ENCODE measurements at places on chromosomes 16 and 17.
A peak's percentile ranks its signal among the peaks of the same experiment; 100 is the strongest.

GRCh38 chr16:79864032-79864780 is 263.7 kb upstream of the MAF start:
- no peak for DNase-seq

- DNase-seq = no peak
Observed at GRCh38 chr17:63124536-63124935, 158.5 kb downstream of the TANC2 start.

GRCh38 chr16:27341549-27341948 is 27.8 kb downstream of the IL4R start:
- no peak for DNase-seq

GRCh38 chr17:47205419-47205963 is 3.7 kb upstream of the MYL4 start:
- DNase-seq = no peak

- no peak for DNase-seq
Observed at GRCh38 chr16:12220766-12221165, 244.2 kb downstream of the SNX29 start.

- no peak for DNase-seq
Observed at GRCh38 chr17:37848690-37849616, 75.3 kb upstream of the TBC1D3K start.

DNA sequence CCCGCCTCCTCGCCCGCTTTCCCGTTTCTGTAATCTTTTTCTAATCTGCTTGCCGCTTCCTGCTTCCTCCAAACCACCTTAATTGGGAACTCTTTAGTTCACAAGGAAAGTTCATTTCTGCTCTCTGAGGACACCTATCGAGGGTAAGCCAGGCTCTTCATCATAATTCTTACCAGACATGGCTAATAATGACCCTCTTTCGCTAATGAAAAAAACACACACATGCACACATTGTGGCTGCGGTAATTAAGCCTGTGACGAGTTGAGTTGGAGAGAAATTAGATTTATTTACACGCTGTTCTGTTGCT is 100.6 kb downstream of the ZNF423 start:
- DNase-seq = peak; percentile 43

DNA sequence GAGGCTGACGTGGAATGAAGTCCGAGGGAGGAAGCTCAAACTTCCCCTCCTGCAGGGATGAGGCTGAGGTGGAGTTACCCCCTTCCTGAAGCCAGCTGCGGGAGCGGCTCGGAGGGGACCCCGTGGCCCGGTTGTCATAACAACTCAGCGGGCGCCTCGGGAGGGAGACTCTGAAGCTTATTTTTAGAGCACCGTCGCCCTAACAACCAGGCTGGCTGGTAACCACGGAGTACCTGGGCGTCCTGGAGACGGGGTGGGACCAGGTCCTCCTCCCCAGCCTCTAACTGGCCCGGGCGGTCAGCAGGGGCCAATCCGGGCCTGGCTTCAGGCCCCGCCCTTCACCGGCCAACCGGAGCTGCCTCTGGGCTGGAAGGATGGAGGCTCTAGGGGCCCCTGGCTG is 27.7 kb downstream of the NECAB2 start:
- DNase-seq = no peak

DNA sequence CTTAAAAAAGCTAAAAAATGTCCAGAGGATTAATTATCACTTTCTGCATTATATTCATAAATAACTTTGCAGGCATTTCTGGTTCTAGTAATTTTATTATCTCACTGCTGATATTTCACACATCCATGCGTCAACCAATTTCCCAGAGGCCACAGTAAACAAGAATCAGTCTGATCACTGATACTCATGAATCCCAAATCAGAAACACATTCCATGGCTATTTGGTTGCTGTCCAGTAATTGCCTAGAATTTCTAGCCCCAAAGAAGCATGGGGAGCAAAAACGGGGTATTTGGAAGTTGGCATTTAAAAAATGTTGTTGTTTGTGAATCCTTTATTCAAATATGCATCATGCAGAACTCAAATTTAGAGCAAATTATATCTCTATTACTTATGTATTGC is 244.8 kb downstream of the CDH8 start:
- no peak for DNase-seq

GRCh38 chr17:72244956-72245355 is 124.1 kb downstream of the SOX9 start:
- DNase-seq = no peak

- no peak for DNase-seq
Observed at GRCh38 chr17:50056961-50057330, 1.0 kb downstream of the ITGA3 start.
